ENCODE measurements at places on chromosomes 7 and 10.

DNA sequence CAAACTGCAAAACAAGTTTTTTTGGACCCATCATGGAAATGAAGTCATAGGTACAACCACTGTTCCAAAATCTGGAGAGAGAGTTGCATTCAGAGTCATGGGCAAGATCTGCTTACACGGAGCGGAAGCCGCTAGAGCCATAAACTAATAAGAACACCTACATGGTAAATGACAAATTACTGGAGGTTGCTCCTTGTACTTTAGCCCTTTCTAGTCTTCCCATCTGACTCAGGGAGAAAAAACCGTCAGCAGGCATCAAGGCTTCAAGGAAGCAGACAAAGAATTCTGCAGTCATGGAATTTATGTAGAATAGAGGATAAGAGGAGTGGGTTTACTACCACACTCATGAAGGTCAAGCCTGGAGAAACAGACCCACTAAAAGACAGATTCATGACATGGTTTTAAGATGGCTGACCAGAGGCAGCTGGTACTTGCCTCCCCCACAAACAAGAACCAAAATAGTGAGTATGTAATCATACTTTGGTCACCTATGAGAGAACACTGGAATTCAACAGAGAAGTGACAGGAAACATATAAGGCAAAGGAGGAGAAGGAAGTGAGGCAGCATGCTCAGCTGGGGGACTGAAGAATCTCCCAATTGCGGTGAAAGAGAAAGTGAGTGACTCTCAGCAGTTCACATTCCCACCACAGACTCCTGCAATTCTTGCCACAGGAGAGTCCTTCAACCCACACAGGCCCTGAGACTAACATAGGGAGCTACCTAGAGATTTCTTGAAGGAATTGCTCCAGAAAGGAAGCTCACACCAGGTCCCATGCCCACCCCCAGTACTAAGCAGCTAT, 42.4 kb upstream of the ASAH2 start:
- DNase-seq: no peak

- peak; percentile 71 for DNase-seq
Measured at GRCh38 chr10:44974628-44975430, 3.8 kb downstream of the DEPP1 start.

GRCh38 chr7:18210377-18210776, 182.7 kb upstream of the PRPS1L1 start:
- no peak for DNase-seq

DNA sequence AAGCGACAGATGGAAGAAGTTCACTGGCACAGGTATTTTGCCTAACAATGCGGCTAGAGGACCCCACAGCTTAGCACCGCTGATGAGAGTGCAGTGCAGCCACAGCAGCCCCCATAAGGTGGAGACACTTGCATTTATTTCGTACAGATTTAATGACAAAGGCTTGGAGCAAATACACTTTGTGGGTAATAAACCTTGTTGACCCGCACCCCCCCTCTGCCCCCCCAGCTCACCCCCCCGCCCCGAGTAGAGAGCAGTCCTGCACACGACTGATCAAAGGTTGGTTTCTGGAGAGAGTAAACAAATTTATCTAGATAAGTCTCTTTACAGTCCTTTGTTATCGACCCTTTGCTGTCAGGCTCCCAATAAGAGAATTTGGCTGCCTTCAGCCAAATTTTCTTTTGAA, 96.7 kb upstream of the LRGUK start:
- no peak for DNase-seq

DNA sequence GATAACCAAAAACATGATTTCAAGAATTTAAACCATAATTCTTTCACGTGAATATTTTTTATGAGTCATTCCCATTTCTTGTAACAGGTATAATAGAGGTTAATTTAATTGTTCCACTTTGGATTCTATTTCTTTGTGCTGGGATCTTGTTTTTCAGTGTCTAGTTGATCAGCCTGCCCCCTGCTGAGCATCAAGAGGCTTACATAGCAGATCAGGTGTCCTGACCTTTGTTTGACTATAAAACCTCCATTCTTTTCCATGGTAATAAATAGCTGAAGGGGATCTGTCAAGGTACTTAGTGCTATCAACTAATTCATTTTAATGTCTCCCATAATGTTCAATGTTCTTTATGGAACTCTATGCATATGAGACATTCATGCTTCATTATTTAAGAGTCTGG, 4.9 kb downstream of the COL17A1 start:
- peak; percentile 11 for DNase-seq

GRCh38 chr10:63375458-63375857, 90.3 kb downstream of the JMJD1C start:
- no peak for DNase-seq

DNA sequence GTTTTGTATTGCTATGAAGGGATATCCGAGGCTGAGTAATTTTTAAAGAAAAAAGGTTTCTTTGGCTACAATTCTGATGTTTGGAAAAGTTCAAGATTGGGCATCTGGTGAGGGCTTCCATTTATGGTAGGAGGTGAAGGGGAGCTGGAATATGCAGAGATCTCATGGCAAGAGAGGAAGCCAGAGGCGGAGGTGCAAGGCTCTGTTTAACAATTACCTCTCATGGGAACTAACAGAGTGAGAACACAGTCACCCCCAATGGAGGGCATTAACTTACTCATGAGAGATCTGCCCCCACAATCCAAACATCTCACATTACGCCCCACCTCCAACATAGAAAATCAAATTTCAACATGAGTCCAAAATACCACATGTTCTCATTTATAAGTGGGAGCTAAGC, 62.0 kb downstream of the AKR1D1 start:
- no peak for DNase-seq

GRCh38 chr10:89861584-89862301, 160.4 kb downstream of the KIF20B start:
- no peak for DNase-seq

DNA sequence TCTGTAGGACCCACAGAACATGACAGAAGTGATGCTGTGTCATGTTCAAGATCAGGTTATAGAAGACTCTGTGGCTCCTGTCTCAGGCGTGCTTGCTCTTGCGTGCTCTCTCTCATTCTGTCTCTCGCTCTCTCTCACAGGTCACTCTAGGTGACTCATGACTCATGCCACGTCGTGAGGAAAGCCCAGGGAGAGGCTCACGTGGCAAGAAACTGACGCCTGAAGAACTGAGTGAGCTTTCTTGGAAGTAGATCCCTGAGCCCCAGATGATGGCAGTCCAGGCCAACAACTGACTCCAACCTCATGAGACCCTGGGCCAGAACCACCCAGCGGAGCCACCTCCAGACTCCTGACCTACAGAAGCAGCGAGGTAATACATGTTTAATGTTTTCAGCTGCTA, 103.3 kb downstream of the DNMBP start:
- no peak for DNase-seq

DNA sequence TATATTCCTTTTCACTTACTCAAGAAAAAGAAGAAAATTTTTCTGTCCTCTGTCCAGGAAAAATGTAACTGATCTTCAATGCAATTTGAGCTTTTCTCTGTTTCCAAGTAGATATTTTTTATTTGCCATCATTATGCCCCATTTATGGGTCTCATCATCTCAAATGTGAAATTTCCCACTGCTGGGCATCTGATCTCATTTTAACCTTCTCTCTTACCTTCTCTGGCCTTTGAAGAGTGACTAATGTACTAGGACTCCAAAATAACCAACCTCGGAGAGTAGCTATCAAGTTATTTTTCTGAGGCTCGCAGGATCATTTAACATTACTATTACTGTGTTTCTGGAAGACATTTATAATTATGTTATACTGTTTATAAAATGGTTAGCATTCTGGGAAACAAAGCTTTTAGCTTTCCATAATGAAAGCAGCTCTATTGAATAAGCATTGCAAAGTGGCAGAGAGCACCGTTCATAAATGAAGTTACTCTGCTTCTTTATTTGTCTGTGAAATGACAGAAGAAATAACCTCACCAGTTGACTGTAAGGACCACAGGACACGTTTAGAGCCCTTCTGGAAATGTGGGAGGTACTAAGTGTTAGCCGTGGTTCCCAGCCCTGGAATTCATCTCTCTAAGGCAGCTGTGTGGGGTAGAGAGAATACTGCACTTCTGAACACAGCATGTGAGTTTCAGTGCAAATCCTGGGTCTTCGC, 33.3 kb upstream of the NMT2 start:
- DNase-seq: no peak

- no peak for DNase-seq
Measured at GRCh38 chr7:15600298-15600697, 38.5 kb upstream of the AGMO start.

- no peak for DNase-seq
Measured at GRCh38 chr10:79057481-79058275, 11.1 kb upstream of the ZMIZ1 start.

GRCh38 chr10:116683166-116683565, 59.2 kb downstream of the HSPA12A start:
- no peak for DNase-seq

DNA sequence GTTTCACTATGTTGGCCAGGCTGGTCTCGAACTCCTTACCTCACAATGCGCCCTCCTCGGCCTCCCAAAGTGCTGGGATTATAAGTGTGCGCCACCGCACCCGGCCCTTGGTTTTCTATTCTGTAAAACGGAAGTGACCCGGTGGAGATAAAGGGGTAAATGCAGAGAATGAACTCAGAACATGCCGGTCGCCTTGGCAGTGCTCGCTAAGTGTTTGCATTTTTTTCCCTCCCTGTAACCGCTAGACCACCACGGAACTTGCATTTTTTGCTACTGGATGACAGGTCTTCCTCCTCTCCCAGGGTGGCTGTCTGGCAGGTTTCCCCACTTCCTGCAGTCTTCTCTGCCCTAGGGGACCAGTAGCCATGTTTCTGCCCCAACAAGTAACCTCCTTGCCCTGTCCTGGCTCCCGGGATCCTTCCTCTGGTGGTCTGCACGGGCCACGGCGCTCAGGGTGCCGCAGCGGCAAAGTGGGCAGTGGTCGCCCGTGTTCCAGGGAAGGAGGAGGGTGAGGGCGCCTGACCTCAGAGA, 18.8 kb upstream of the GNA12 start:
- DNase-seq: peak; percentile 75

DNA sequence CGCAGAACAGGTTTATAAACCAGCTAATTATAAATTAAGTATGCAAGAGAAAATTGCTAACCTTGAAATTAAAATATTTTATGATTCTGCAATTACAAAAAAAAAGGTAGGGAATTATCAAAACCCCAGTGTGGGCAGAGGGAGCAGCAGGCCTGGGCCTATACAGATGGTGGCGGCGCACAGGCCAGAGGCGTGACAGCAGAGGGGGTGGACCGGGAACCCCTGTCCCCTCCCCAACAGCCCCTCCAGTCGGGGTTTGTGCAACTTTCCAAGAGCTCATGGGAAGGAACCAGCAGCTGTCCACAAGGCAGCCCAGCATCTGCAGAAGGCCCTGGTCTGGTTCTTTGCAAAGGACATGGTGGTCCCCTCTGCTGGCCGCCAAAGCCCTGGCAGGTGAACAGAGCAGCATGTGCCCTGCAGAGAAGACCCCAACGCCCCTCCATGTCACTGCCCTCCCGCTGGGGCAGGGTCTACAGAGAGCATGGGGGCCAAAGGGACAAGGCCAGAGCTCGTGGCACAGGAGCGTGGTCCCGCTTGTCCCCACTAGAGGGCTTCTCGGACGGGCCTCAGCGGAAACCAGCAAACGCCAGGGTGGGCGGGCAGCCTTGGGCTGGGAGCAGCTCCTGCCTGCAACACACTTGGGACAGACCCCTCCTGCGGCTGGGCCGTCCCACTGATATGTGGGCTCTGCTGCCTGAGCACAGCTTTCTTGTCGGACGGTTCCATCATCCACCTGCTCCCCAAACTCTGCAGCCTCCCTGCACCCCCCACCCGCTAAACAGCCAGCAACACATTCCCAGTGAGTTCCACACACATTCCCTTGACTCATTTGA, 75.1 kb downstream of the EBF3 start:
- DNase-seq: peak; percentile 17

DNA sequence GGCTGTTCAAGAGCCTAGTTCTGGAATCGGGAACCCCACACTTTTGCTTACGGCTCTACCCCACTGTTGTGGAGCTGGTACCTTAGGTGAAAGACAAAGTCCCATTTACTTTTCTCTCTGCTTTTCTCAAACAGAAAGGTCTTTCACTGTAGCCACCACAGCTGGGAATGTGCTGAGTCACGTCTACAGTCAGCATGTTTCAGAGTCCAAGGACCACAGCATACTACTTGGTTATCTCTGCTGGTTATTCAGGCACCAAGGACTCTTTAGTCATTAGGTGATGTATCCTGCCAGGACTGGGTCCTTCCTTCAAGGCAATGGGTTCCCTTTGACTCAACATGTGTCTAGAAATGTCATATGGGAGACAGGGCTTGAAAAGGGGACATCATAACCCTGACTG, 266.8 kb upstream of the STEAP1 start:
- no peak for DNase-seq

DNA sequence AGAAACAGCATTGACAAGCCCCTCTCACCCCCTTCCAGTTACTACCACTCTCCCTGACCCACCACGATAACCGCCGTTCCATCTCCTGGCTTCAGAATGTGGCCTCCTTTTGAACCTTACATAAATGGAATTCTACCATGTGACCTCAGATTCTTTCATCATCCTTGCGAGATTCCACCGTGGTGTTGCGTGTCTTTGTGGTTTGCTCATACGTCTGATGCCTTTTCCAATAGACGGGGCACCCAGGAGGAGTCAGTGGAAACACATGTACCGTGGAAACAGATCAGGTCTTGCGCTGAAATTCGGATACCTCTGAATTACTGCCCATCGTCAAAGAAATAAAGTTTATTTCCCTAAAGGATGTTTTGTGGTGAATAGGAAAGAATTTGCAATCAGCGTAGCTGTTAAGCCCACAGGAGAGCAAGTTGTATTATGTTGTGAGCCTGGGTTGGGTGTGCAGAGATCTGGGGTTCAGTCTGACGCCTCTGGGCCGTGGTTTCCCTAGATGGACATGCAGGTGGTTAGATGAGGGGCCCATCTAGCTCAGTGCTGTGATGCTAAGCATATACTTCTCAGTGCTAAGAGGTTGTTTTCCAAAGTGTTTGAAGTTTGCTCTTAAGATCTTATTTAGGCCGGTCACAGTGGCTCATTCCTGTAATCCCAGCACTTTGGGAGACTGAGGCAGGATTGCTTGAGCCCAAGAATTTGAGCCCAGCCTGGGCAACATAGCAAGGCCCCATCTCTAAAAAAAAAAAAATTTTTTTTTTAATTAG, 29.1 kb downstream of the GTF2IRD1 start:
- DNase-seq: no peak

GRCh38 chr7:133530682-133531081, 277.8 kb downstream of the EXOC4 start:
- no peak for DNase-seq

DNA sequence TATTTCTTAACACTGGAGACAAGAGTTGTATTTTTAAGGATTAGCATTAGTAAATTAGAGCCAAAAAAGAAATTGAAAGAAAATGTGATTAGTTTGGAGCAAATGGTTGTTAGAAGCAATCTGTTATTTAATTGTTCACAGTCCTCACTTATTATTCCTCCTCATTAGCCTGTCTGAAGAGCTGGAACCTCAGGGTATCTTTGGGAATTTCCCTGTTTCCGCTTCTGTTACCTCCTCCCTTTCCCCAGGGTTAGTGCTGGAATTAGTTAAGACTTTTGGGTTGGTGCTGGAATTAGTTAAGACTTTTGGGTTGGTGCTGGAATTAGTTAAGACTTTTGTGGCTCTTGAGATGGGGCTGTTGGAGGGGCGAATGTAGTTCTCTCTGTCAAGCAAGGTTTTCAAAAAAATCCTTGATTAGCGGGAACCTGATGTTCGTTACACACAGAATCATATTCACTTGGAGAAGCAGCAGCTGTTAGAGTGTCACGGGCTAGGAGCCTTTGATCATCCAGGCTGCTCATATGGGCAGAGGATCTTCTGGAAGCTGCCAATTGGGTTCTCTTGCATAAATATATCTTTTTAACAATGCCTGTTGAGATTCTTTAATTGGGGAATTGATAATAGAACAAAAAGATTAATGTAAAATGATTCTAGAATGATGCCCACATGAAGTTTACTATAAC, 251.0 kb upstream of the NPSR1 start:
- DNase-seq: no peak
